Effector CD4-positive, alpha-beta T cell (primary cell): ENCODE measurements at places on chromosomes 5 and 9.

DNA sequence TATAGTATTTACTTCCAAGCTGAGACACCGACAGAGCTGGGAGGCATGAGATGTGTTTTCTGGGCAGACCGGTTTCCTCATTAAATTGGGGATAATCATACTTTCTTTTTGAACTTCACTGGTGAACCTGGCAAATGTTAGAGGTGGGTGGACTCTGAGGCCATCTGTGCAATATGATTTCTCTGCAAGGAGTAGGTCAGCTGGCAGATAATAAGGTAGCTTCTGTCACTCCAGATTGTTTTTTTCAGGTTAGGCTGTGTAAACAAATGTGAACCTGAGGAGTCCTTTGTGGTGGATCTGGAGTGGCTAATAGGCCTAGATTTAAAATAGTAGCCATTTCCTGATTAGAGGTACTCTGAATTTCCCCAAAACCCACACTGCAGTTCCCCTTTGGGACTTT, 75.4 kb upstream of the S1PR3 start:
- DNase-seq: no peak

DNA sequence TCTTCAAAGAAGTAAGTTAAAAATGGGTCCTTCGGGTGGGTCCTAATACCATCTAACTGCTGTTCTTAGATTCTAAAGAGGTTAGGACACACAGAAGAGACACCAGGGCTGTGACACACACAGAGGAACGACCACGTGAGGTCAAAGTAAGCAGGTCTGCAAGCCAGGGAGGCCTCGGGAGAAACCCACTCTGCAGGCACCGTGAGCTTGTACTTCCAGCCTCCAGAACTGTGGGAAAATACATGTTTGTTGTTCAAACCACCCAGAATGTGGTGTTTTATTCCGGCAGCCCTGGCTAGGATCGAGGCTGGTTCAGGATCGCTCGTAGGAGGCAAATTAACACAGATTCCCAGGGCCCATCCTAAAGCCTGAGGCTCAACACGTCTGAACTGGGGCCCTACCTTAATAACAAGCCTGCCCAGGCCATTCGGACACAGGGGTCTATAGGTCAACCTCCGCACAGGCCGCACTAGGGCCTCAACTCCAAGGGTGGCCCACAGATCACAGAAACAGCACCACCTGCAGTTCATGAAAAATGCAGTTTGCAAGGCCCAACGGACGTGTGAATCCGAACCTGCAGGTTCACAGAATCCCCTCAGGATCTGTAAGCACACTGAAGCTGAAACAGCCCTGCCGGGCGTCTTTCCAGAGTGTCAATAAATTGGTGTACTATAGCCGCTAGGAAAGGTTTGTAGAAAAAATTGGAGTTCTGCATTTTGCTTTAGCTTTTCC, 7.1 kb downstream of the MED10 start:
- DNase-seq: no peak

GRCh38 chr5:5581080-5581479, 158.6 kb downstream of the ICE1 start:
- DNase-seq: no peak

- DNase-seq: no peak
Observed at GRCh38 chr5:2148312-2149194, 265.8 kb upstream of the IRX4 start.

DNA sequence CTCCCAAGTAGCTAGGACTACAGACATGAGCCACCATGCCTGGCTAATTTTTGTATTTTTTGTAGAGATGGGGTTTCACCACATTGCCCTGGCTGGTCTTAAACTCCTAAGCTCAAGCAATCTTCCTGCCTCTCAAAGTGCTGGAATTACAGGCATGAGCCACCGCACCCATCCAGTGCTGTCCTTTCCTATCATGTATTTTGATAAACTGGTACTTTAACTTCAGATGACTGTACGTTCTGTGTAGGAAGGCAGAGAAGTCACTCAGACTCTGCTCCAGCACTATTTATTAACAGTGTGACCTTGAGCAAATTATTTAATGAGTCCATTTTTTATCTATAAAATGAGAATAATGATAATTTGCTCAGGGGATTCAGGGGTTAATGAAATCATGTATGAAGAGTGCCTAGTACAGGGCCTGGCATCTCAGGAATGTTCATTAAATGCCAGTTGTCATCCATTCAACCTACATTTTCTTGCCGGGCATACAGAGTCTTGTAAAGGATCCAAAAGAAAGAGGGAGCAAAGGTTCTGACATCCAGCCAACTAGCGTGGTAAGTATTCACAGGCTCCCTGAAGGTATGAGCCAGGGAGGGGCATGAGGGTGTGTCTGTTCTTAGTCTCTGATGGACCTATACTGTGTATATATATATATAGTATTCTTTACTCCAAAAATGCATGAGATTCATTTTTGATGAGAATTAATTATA, 201.9 kb downstream of the PBX3 start:
- DNase-seq: no peak

- DNase-seq: no peak
Observed at GRCh38 chr9:89759572-89759971, 154.8 kb downstream of the GADD45G start.

DNA sequence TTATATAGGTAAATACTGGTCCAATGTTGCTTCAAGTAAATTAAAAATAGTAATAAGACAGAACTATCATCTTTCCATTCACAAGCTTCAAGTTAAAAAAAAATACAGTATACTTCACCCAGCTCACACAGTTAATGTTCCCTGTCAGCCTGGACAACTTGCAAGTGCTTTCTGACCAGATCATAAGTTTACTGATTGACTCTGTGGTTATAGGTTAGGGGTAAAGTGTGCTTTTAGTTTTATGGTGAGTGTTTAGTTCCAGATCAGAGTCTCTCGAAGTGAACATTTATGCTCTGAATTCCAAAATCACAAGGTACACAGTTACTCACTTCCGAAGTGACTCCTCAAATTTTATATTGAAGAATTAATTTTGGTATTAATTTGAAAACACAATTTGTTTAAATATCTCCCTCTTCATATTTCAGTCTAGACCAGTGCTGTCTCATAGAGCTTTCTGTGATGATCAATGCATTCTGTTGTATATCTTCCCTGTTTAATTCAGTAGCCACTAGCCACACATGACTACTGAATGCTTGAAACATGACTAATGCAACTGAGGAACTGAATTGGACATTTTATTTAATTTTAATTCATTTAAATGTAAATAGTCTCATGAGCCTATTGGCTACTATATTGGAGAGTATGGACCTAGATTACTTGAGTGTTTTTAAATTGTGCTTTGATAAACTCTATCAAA, 90.7 kb downstream of the MEF2C start:
- DNase-seq: no peak

DNA sequence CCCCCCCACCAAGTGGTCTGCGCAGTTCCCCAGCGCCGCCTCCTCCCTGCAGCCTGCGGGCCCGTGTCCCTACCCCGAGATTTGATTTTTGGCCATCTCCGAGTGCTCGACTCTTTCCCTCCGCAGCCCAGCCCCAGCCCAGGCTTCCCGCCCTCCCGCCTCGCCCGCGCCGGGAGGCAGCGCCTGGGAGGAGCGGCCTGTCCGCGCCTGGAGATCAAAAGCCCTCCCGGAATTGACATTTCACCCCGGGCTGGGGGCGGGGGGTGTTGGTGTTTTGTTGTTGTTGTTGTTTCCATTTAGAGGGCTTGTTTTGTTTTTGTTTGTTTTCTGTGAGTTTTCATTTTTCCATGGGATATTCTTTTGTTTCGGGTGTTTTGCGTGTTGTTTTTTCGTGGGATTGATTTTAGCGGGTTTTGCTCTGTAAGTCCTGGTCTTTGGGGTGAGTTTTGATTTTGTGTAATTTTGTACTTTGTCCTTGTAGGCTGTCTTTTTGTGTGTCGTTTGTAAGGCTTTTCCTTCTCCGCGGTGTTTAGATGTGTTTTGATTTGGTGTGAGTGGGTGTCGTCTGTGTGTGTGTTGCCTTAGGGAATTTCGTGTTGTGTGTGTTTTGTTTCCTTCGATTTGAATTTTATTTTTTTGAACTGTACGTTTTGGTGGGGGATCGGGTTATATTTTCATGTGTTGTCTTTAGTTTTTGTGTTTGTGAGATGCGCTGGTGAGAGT, 1.7 kb upstream of the PAX5 start:
- DNase-seq: no peak

GRCh38 chr5:86757824-86758223, 140.1 kb downstream of the COX7C start:
- DNase-seq: no peak

- DNase-seq: no peak
Observed at GRCh38 chr9:16796304-16796825, 74.1 kb downstream of the BNC2 start.

- DNase-seq: no peak
Observed at GRCh38 chr5:27908341-27908740, 870.0 kb upstream of the CDH9 start.

DNA sequence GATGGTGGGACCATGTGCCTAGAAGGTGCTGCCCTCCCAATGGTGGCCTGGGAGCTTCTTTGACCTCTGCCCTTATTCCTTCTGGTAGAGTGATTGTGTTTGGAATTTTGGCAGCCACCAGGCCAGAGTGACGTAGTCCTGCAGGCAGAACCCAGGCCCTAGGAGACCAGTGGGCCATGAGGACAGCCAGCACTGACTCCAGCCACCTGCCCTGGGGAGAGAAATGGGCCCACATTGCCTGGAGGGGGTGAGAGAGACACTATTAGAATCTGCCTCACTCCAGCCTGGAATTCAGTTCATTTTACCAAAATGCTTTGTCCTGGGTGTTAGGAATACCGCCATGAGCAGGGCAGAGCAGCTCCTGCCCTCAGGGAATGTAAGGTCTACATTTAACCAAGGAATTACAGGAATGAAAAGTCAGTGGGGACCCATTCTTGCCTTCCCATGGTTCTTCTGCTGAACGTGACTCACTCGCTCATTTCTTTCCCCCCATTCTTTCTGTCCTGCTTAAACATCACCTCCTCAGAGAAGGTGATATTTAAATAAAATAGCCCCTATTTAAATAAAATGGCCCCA, 5.5 kb upstream of the COL27A1 start:
- DNase-seq: no peak

GRCh38 chr5:29983528-29984155, 1209.8 kb upstream of the CDH6 start:
- DNase-seq: no peak

DNA sequence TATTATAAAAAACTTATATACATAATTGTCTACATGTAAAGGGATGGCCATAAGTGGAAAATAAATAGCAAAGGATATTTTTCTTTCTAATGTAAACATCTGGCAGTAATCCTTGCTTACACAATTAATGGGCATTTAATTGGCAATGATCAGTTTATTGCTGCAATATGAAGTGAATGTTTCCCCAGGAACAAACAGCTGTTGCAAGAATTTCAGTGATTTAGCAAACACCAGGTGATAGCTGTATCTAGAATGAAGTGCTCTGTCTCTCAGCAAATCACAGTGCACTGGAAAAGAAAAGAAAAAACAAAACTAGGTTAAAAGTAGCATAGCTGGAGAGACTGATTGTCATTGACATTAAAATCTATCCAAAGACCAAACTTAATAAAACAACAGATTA, 594.5 kb upstream of the ARRDC3 start:
- DNase-seq: no peak

DNA sequence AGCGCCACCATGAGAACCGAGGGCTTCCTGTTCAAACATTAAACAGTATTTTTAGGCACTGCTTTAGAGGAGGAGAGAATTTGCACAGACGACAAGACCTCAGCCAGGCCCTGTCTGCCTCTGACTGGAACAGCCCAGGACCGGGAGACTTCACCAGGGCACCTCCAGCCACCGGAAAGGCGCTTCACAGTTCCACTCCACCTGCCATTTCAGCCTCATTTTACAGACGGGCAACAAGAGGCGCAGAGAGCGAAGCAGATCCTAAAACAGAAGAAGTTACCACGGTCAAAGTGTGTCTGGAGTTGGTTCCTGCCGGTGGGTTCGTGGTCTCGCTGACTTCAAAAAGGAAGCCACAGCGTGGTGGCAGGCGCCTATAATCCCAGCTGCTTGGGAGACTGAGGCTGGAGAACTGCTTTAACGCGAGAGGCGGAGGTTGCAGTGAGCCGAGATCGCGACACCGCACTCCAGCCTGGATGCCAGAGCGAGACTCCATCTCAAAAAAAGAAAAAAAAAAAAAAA, 28.4 kb downstream of the COL23A1 start:
- DNase-seq: no peak

- DNase-seq: no peak
Observed at GRCh38 chr5:59731809-59732208, 161.7 kb downstream of the PDE4D start.

- no peak for DNase-seq
Observed at GRCh38 chr9:19785230-19785629, 3.6 kb downstream of the SLC24A2 start.

DNA sequence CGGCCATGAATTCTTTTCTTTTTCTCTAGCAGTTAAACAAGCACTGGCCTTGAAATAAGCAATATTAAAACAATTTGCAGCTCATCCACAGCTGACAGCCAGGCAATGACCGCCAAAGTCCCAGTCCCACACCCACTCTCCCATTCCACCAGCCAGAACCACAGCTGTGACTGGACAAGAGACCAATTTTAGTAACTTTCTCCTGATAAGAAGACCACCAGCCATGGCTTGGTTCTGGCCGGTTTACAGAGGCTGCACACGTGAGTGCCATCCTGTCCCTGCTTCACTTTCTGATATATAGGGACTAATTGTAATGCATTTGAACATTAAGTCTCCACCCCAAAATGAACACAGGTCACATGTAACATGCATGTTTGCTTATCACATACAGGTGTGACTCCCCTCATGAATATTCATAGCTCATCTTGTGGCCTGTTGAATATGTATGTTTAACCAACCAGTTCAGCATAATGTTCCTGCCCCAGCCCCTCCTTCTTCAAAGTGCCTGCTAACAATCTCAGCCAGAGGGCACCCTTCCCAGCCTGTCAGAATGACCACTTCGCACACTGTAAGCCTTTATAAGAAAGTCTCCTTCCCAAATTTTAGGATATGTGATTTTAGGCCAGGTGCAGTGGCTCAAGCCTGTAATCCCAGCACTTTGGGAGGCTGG, 23.9 kb upstream of the FANCC start:
- no peak for DNase-seq

DNA sequence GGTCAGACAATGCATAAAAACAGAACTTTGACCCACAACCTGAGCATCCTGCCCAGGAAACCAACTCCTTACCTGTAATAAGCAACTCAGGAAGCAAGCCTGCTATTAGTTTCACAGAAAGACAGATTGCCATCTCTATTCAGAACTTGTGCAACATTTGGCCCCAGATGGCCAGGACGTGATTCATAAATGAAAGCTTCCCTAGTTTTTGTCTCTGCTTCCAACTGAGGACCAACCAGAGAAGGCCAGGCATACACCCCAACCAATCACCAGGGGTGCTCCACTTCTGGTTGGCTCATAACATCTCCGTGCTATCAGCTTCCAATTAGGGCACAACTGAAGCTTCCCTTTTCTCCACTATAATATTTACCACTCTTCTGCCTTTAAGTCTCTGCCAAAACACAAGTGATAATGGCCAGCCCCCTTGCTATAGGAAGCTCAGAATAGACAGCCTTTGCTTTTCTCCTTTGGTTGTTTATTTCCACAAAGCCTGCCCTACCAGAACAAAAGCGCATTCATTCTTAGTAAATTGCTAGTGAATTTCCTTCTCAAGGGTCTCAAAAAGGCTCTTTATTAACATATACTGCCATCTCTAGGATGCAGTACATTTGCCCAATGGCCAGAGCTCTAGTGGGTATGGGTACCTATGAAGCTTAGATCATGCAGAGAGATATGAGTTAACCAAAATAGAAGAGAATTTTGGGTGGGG, 289.7 kb upstream of the DAP start:
- no peak for DNase-seq

- DNase-seq: no peak
Observed at GRCh38 chr5:133489632-133490031, 122.7 kb downstream of the FSTL4 start.

- no peak for DNase-seq
Observed at GRCh38 chr5:114311968-114312367, 49.9 kb upstream of the KCNN2 start.
